Astrocyte (in vitro differentiated cells and primary cell): ENCODE measurements at places on chromosomes 6 and 20. TPM values are rescaled to one million over a fixed set of nuclear protein-coding genes. Genes with fewer than 3 reads are reported as not detected.

The INSM1 gene
- total RNA-seq = 0.09 TPM in 1 of 2 replicates, not detected in the other

The EDN3 gene
- total RNA-seq = not detected in 2 replicates

DNA sequence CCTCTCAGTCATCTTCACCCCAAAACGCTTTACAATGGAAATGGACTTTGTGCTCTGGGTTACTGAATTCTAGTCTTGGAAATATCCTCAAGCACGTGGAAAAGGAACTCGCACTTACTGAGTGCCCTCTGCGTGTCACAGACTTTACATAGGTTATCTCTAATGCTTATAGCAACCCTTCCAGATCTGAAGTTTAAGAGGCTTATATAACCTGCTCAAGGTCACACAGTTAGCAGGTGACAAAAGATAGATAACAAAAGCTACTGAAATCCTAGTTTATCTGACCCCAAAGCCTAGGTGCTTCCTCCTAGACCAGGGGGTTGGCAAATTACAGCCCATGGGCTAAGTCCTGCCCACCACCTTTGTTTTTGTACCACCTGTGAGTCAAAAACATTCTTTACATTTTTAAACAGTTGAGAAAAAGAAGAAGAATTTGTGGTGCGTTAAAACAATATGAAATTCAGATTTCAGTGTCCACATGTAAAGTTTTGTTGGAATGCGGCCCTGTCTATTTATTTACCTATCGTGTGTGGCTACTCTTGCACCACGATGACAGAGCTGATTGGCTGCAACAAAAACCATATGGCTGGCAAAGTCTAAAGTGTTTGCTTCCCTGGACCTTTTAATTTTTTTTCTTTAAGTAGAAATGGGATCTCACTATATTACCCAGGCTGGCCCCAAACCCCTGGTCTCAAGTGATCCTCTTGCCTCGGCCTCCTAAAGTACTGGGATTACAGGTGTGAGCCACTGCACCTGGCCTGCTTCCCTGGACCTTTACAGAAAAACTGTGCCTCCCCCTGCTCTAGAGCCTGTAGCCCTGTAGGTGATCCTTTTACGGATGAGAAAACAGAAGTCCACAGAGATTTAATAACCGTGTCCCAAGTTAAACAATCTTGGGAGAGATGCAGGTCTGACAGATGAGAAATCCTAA, 110.2 kb upstream of the RREB1 start:
- H3K4me3 ChIP-seq = no peak overlapping the region
- H3K27me3 ChIP-seq = no peaks in the 10 kb centered on the region
- H3K27ac ChIP-seq = no peak overlapping the region
- no peaks in the 10 kb centered on the region for H3K36me3 ChIP-seq

The TMEM14B gene
- 52.2 and 52.8 TPM in 2 replicates for total RNA-seq

The CDKAL1 gene
- total RNA-seq = 11.6 and 13.7 TPM in 2 replicates

- no peak overlapping the region for H3K27ac ChIP-seq
- no peaks in the 10 kb centered on the region for H3K36me3 ChIP-seq
- H3K4me3 ChIP-seq = no peak overlapping the region
- no peak for DNase-seq
- H3K27me3 ChIP-seq = peaks cover 4% of the 10 kb centered on the region
These were observed 84.6 kb upstream of the F13A1 start for GRCh38 chr6:6405031-6405430.

- no peak overlapping the region for H3K27ac ChIP-seq
- H3K27me3 ChIP-seq = no peaks in the 10 kb centered on the region
- H3K36me3 ChIP-seq = no peaks in the 10 kb centered on the region
- DNase-seq = no peak
These were observed 446.8 kb downstream of the PTPRT start for GRCh38 chr20:42742926-42743325.

The THBD gene
- 14.2 and 22.7 TPM in 2 replicates for total RNA-seq

GRCh38 chr6:15089569-15090144, 156.2 kb upstream of the JARID2 start:
- no peaks in the 10 kb centered on the region for H3K4me1 ChIP-seq
- H3K27me3 ChIP-seq = no peaks in the 10 kb centered on the region
- no peak for DNase-seq

- H3K4me1 ChIP-seq = no peaks in the 10 kb centered on the region
- no peak overlapping the region for H3K4me3 ChIP-seq
- no peak for DNase-seq
- H3K27me3 ChIP-seq = no peaks in the 10 kb centered on the region
These were observed 495.2 kb upstream of the FLRT3 start for GRCh38 chr20:14832630-14833029.

The DYNLT2 gene
- 0.53 and 1.0 TPM in 2 replicates for total RNA-seq

GRCh38 chr6:111976139-111976538, 77.8 kb upstream of the CCN6 start:
- no peaks in the 10 kb centered on the region for H3K36me3 ChIP-seq
- no peaks in the 10 kb centered on the region for H3K27me3 ChIP-seq
- no peak for DNase-seq
- H3K27ac ChIP-seq = no peak overlapping the region
- peaks cover 23% of the 10 kb centered on the region for H3K4me1 ChIP-seq
- H3K4me3 ChIP-seq = no peak overlapping the region

The ISM1 gene
- 0.50 and 0.98 TPM in 2 replicates for total RNA-seq

- no peak for DNase-seq
- H3K27me3 ChIP-seq = no peaks in the 10 kb centered on the region
- H3K36me3 ChIP-seq = peaks cover 58% of the 10 kb centered on the region
- no peak overlapping the region for H3K4me3 ChIP-seq
- H3K4me1 ChIP-seq = no peaks in the 10 kb centered on the region
These were observed 13.7 kb downstream of the RIPK1 start for GRCh38 chr6:3081960-3082359.

GRCh38 chr20:62778601-62779416, 17.5 kb upstream of the MRGBP start:
- no peak overlapping the region for H3K27ac ChIP-seq
- no peaks in the 10 kb centered on the region for H3K36me3 ChIP-seq
- H3K4me1 ChIP-seq = no peaks in the 10 kb centered on the region
- H3K27me3 ChIP-seq = peaks cover 4% of the 10 kb centered on the region

DNA sequence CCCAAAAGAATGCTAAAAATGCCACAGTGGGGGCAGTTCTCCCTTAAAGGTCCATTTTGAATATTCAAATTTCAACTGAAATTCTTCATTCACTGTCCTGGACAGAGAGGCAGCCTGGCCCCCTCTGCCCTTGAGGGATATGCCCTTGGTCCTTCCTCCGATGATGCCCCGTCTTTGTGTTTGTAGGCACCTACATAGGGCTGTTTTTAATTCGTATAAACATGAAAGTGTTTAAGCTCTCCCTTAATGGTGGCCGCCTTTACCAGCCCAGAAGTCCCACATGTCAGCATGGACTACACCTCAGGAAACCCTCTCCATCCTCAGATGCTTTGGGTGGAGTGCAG, 70.2 kb downstream of the SSR1 start:
- H3K27me3 ChIP-seq = no peaks in the 10 kb centered on the region
- H3K4me1 ChIP-seq = peaks cover 17% of the 10 kb centered on the region
- H3K36me3 ChIP-seq = peaks cover 11% of the 10 kb centered on the region

The RIPOR2 gene
- 0.29 and 0.95 TPM in 2 replicates for total RNA-seq

- peak; percentile 98 for DNase-seq
- peaks cover 21% of the 10 kb centered on the region for H3K36me3 ChIP-seq
- no peaks in the 10 kb centered on the region for H3K27me3 ChIP-seq
- peak overlapping the region; percentile 94 for H3K27ac ChIP-seq
- no peak overlapping the region for H3K4me3 ChIP-seq
- peaks cover 46% of the 10 kb centered on the region for H3K4me1 ChIP-seq
These were observed 9.2 kb downstream of the PEDS1 start for GRCh38 chr20:50144362-50144761.

The OR2B2 gene
- total RNA-seq = not detected in 2 replicates

The ENPP5 gene
- total RNA-seq = 1.4 and 1.8 TPM in 2 replicates

DNA sequence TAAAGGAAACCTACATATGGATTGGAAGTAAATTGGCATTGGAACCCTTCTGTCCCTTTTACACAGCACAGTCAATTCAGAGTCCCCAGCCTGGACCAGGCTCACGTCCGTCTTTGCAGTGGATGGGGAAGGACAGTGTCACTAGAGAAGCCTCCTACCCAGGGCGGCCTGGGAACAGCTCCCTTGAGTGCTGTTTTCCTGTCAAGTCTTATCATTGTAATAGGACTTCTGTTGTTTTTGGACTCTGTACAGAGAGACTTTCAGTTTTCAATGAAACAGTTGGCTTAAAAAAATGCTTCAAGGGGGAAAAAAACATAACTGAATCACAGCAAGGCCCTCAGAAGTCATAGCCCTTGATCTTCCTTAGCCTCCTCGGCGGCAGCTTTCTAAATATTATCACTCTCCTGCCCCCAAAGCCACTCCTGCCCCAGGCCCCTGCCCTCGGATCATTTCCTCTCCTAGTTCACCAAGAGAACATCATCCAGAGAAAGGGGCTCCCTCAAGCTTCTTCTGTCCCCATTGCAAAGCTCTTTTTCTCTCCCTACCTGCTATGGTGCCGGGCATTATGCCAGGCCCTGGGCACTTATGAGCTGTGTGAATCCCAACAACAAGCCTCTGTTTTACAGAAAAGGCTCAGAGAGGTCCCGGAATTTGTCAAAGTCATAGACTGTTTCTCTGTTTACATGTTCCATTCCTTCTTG, 37.8 kb upstream of the CNKSR3 start:
- H3K27ac ChIP-seq = no peak overlapping the region
- H3K36me3 ChIP-seq = no peaks in the 10 kb centered on the region
- no peaks in the 10 kb centered on the region for H3K27me3 ChIP-seq
- peak; percentile 71 for DNase-seq
- H3K4me1 ChIP-seq = peaks cover 7% of the 10 kb centered on the region

GRCh38 chr6:140533526-140533925, 1159.1 kb upstream of the CITED2 start:
- no peak overlapping the region for H3K4me3 ChIP-seq
- H3K27ac ChIP-seq = no peak overlapping the region
- H3K4me1 ChIP-seq = peaks cover 15% of the 10 kb centered on the region
- no peaks in the 10 kb centered on the region for H3K27me3 ChIP-seq
- H3K36me3 ChIP-seq = no peaks in the 10 kb centered on the region

The GSTA3 gene
- not detected in 2 replicates for total RNA-seq

GRCh38 chr20:41830702-41831101, 212.5 kb upstream of the CHD6 start:
- no peaks in the 10 kb centered on the region for H3K4me1 ChIP-seq
- no peaks in the 10 kb centered on the region for H3K36me3 ChIP-seq
- H3K27me3 ChIP-seq = no peaks in the 10 kb centered on the region
- no peak for DNase-seq
- H3K27ac ChIP-seq = no peak overlapping the region

DNA sequence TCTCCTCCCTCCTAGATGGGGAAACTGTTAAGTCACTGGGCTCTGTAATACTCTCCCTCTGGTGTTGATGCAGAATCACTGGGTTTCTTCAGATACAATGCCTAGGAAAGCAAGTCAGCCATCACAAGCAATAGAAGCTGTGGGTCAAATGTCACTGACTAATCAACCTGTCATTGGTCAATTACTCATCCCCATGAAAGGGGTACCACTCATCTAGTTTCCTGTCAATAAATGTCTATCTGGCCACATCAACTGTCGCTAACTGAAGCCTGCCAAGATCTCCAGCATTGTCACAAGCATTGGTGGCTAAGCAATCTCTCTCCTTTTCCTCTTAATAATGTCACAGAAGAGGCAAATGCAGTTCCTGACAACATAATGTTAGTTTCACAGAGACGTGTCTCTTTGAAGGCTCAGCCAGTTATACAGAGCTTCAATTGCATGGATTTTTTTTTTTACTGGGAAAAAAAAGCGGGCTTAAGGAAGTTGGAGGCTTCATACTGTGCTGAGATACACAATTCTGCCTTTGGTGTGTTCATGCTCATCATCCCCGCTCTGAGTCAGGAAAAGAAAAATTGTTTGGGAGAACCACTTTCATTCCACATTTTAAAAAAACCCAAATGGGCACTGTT, 355.9 kb downstream of the BTBD9 start:
- DNase-seq = no peak
- H3K4me1 ChIP-seq = peaks cover 10% of the 10 kb centered on the region
- H3K27me3 ChIP-seq = no peaks in the 10 kb centered on the region
- H3K4me3 ChIP-seq = no peak overlapping the region
- no peaks in the 10 kb centered on the region for H3K36me3 ChIP-seq

- no peak for DNase-seq
- H3K4me3 ChIP-seq = no peak overlapping the region
- H3K27me3 ChIP-seq = no peaks in the 10 kb centered on the region
- H3K27ac ChIP-seq = no peak overlapping the region
- H3K4me1 ChIP-seq = no peaks in the 10 kb centered on the region
- no peaks in the 10 kb centered on the region for H3K36me3 ChIP-seq
These were observed 670.8 kb downstream of the KIF16B start for GRCh38 chr20:15902493-15902892.

GRCh38 chr6:149028767-149029405, 282.1 kb downstream of the UST start:
- no peaks in the 10 kb centered on the region for H3K36me3 ChIP-seq
- peaks cover 37% of the 10 kb centered on the region for H3K4me1 ChIP-seq
- no peak overlapping the region for H3K27ac ChIP-seq
- no peaks in the 10 kb centered on the region for H3K27me3 ChIP-seq
- no peak overlapping the region for H3K4me3 ChIP-seq
- peak; percentile 80 for DNase-seq

The MYL9 gene
- 1,166 and 1,247 TPM in 2 replicates for total RNA-seq

The ARFGEF2 gene
- total RNA-seq = 23.8 and 28.2 TPM in 2 replicates

DNA sequence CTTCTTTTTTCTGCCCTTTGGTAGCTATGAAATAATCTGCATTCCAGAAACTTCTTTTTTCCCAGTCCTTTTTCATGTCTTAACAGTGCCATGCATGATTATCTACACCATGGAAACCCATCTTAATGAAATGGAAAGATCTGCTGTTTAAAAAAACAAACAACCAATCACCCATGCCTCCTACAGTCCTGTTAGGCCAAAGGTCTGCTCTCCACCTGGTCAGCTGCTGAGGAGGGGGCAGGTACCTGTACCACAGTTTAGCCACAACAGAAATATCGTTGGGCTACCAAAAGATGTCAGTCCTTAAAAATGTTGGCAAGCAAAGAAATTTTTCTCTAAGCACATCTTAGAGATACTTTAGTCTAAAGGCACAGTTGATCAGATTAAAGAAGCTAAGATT, 112.6 kb downstream of the SLC16A10 start:
- no peak overlapping the region for H3K4me3 ChIP-seq
- no peaks in the 10 kb centered on the region for H3K27me3 ChIP-seq
- H3K4me1 ChIP-seq = no peaks in the 10 kb centered on the region
- no peaks in the 10 kb centered on the region for H3K36me3 ChIP-seq
- no peak overlapping the region for H3K27ac ChIP-seq

The NOX3 gene
- 0.30 TPM in 1 of 2 replicates, not detected in the other for total RNA-seq

DNA sequence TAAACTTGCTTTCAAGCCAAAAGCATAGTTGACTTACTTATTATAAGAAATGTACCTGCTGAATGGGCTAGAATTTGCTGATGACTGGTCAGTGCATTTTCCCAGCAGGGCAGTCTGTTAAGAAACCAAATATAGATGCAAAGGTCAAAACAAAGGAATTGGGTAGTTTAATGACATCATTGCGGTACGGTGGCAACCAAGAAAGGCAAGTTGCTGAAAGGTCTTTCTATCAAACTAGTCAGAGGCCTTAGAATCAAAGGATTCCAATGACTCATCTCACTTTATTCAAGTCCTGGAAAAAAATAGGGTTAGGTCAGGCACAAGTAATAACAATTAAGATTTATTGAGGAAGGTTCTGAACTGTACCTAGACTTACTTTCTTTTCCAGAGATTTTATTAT, 76.4 kb downstream of the KIZ start:
- H3K36me3 ChIP-seq = no peaks in the 10 kb centered on the region
- H3K27ac ChIP-seq = no peak overlapping the region
- H3K4me1 ChIP-seq = peaks cover 5% of the 10 kb centered on the region
- H3K27me3 ChIP-seq = no peaks in the 10 kb centered on the region
- H3K4me3 ChIP-seq = no peak overlapping the region

GRCh38 chr20:64161356-64162238, 2.7 kb upstream of the MYT1 start:
- no peaks in the 10 kb centered on the region for H3K36me3 ChIP-seq
- H3K4me3 ChIP-seq = no peak overlapping the region
- peak; percentile 23 for DNase-seq

The ESR1 gene
- total RNA-seq = 0.05 TPM in 2 replicates
